ENCODE measurements at places on chromosomes 2 and 18.

DNA sequence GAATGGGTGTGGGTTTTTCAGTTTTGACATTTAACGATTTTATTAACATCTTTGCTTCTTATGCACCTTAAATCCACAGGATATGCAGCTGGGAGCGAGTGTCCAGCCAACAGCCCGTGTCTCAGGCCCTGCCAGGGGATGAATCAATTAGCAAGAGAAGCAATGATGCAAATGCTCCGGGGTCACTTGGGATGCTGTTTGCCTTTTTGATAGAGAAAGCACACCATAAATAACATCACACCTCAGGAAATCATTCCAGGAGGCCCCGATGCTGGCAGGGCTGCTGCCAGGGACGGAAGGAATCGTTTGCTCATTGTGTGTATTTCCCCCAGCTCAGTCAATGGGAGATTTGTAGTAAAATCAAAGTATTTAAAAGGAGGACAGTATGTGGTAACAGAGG, 394.0 kb upstream of the HNRNPA3 start:
- no peak for DNase-seq

- no peak for DNase-seq
Observed at GRCh38 chr2:18870307-18870706, 280.9 kb upstream of the NT5C1B start.

- no peak for DNase-seq
Observed at GRCh38 chr2:112483042-112483473, 1.1 kb downstream of the TTL start.

DNA sequence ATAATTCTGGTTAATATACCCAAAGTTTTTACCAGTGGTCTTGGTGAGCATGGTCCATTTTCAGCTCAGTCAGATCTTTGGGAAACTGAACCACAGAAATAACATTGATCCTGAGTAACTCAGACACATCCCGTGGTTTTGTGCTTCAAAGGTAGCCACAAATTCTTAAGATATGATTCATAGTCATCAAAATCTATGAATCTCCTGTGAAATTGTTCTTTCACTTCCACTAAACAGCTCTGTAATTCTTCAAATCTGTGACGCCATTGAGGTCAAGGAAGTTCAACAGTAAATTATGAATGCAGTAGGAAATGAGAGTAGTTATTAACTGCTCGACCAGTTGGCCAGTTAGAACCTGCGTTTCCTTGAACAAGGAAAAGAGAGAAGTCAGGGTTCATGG, 147.3 kb downstream of the IRS1 start:
- DNase-seq: no peak

- no peak for DNase-seq
Observed at GRCh38 chr2:70696142-70696541, 71.9 kb downstream of the ADD2 start.

- no peak for DNase-seq
Observed at GRCh38 chr2:119487434-119488244, 36.6 kb downstream of the SCTR start.

DNA sequence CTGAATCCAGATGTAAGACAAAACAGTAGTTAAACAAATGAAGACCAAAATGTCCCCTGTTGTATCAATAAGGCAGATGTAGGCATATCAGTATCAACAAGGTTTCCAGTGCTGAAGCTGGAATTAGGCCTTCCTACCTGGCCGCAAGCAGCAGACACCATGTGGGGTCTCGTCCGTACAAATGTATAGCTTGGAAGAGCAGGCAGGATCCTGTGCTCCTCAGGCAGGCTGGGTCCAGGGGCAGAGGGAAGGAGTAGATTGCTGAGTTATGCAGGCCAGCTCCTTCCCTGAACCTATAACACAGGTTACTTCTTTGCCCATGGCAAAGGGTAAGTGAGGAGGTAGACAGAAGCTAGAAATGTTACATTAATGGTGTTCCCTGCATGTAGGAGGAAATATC, 23.5 kb downstream of the NTSR2 start:
- no peak for DNase-seq

GRCh38 chr2:32851777-32852439, 94.8 kb upstream of the LTBP1 start:
- no peak for DNase-seq

Measured in GF-D8 (cell line).